ENCODE measurements at places on chromosomes 1 and 21.

DNA sequence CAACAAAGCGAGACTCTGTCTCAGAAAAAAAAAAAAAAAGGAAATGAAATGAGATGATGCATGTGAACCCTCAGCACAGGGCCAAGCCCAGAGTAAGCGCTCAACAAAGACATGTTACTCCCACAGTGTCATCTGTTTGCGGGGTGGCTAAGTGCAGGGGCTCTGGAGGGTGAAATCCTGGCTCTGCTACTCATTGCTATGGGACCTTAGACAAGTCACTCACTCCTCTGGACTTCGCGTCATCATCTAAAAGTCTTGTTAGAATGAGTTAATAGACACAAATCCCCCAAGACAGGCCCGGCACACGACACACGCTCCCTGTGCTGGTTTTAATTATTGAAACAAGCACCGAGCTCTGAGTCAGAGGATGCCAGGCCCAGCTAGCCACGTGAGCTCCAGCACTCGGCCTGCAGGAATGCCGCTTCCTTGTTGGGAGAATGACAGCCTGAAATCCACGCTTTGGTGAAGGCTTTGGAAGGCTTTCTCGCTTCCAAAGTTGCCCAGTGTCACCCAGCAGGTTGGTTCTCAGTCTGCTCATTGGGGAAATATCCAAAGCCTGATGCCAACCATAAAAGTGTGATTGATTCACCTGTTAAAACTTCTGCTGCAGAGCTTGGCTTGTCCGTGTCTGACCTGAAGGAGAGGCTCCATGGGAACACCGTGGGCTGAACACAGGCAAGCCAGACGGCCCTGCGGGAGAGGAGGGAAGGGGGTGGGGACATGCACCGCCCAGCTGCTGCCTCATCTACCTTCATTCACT is 36.7 kb upstream of the TARDBP start:
- no peak for DNase-seq

- DNase-seq = no peak
Measured at GRCh38 chr1:1543706-1544099, 3.3 kb upstream of the TMEM240 start.

DNA sequence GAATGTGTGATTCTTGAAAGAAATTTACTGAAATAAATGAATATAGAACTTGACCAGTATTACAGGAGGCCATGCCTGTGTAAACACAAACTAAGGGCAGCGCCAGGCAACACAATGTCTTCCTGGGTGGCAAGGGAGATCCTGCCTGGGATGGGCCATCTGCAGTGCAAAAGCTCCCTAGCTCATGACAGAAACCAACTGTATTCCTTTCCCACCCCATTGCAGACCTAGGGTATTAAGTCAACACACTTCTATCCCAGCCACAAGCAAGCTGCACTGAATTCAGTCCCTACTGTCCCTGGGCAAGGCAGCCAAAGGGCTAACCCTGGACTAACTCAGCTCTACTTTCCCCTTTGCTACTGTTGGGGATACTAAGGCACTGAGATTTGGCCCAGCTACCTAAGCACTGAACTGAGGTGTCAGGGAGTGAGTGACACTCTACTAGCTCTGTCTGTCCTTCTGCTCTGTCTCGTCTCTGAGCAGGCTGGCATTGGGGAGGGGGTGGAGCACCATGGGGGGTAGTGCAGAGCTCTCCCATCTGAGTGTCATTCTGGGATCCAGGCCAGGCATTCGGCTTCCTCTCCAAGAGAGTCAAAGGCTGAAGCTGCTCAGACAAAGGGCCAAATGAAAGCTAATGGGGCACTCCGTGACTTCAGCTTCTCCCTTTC is 2.5 kb downstream of the INKA2 start:
- peak; percentile 91 for DNase-seq

DNA sequence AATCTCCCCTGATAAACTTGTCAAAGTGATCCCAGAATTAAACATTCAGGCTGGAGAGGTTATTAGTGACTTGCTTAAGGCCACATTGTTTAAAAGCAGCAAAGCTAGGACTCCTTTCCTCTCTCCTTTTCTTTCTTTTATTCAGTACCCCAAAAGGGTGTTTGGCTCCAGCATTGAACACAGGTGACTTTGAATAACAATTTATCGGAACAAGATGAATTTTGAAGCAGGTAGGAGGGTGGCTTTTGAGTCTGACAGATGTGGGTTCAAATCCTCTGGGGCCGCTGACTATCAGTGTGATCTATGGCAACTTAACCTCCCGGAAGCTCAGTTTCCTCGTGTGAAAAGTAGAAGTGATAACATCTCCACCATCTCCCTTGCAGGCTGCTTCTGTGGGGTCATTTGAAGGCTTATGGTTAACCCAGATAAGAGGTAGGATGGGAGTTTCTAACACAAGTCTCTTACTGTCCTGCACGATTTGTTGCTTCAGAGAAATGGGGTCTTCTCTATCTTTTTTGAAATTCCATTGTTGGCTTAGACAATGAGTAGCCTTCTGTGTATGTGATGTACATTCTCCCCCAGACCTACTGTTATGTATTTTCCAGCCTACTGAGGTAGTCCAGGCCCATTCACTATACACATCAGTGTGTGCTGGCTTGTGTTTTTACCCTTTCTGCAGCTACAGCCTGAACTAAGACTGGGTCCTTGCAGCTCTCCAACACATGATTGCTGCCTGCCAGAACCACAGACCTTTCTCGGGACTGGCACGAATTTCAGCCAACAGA is 29.0 kb downstream of the JUN start:
- DNase-seq = no peak

DNA sequence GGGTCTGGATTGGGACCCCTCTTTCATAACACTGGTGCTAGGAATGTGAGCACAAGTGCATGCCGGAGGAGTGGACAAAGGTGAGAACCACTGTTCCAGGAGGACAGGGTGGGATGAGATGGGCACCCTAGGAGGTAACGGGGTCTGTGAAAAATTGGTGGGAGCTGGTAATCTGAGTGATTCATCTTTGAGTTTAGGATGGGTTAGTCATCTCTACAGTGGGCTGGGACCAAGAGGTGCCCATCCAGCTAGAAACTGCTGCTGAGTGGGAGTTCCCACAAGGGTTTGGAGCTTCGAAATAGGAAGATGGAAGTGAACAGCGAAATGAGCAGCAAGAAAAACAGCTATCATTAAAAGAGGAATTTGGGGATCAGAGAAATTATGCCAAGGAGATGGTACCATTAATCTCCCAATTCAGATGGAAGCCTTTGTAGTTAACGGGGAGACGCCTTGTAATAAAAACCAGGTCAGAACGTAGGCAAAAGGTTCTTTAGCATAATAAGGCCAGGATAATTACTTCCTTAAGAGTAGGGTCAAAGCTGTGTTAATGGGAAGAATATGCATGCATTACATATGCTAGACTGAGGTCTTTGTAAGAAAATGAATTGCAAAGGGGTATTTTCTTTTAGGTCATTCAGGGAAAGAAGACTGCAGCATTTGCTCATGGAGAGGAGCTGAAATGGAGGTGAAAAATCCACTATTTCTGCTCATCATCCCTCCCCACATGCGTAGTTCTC is 55.5 kb downstream of the OLFML3 start:
- no peak for DNase-seq

- no peak for DNase-seq
Measured at GRCh38 chr1:109482791-109483671, 674 bp upstream of the ATXN7L2 start.

DNA sequence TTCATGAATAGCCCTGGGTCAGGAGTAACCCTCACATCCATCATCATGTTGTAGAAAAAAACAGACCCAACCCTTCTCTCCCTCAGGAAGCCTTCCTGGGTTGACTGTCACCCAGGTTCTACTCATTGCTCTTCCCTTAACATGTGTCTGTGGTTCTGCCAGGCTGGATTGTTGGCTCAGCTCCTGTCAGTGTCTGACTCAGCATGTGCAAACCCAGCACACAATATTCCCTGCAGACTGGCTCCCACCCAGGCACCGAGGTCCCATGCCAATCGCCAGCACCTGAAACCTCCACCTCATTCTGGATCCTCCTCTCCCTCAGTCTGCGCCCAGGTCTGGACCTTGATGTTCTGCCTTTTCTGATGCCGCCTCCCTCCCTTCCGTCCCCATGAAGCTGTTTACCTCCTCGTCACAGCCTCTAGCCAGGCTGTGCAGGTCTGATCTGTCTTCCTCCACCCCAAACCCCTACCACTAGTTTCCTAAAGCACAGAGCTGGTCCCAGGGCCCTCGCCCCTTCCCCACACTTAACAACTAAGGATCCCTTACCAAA is 4.3 kb upstream of the S100A8 start:
- DNase-seq = no peak

- no peak for DNase-seq
Measured at GRCh38 chr21:33640697-33641351, 717 bp downstream of the CRYZL1 start.

DNA sequence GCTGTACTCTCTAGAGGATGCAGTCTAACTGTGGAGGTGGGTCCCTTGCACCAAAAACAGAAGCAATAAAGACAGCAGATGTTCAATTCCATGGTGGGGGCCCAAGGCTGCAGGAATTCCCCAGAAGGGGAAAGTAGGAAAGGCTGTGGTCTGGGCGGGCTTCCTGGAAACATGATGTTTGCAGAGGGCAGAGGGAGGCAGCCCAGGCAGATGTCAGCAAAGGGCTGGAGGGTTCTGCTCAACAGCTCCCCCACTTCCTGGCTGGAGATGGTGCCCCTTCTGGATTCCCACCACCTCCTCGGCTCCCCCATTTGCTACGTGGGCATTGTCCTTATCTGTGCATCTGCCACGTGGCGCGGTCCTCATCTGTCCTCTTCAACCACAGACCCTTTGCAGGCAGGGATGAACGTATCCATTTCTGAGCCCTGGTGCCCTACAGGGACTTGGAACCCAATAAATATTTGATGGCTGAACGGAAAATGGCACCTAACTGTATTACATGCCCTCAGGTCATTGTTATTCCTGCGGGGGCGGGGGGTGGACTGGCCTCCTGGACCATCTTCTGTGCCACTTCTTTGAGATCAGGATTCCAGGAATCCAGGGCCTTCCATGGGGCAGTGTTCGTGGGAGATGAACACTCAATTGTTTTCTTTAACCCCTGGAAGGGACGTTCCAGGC is 8.4 kb upstream of the GUCA2B start:
- no peak for DNase-seq

DNA sequence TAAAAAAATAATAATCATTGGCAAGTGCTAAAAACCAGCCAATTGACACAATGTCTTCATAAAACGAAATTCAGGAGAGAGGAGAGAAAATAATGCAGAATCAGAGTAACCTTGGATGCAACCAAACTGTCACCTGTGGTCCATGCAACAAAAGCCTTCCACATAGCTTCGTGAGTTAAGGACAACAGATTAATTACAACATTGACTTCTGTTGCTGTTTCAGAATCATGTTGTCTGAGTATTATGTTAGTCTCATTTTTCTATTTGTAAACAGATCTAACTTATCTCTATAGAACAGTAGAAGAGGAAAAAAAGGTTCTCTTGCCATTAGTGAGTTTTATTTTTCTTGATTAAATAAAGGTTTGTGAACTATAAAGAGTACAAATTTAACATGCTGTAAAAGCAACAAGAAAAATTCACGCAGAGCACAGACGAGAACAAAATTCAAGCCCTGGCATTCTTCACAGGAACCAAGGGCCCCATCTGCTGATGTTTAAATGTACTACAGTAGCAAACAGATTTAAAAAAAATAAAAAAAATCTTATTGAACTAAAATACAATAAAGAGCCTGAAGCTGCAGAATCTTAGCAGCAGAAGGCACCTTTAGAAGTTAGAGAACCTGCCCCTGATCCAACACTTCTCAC is 381.1 kb upstream of the PKN2 start:
- peak; percentile 45 for DNase-seq

- DNase-seq = no peak
Measured at GRCh38 chr1:6447016-6447817, 18.8 kb downstream of the TNFRSF25 start.

DNA sequence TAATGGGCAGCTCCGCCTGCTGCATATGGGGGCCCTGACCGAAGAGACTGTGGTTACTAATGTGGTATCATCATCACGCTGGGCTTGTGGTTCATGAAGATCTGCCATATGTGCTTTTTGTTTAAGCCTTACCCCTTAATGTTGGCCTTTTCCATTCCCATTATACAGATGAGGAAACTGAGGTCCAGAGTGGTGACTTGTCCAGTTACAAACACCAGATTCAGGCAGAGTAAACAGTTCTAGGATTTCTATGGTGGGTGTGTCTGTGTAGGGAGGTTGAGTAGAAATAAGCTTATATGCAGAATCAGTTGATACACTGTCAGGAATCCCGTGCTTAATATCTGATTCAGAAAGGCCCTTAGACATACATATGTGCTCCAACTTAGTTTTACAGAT is 691 bp downstream of the UTP11 start:
- DNase-seq = no peak

GRCh38 chr1:100759188-100759587 is 39.6 kb downstream of the VCAM1 start:
- no peak for DNase-seq

DNA sequence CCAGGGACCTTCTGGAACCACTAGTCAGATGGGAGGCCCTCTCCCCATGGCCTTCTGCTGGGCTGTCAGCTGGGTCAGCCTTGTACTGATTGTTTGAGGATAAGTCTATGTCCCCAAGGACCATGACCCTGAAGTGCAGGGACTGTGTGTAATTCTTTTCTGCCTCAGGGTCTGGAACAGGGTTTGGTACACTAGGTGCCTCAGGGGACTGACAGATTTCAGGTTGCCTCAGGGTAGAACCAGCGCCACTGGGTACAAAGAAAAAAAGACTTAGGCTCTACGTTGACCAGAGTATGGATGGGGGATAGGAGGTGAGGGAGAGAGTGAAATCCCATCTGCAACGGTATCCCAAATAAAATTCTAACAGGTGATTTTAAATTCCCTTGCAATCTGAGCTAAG is 3.0 kb downstream of the KDF1 start:
- no peak for DNase-seq

DNA sequence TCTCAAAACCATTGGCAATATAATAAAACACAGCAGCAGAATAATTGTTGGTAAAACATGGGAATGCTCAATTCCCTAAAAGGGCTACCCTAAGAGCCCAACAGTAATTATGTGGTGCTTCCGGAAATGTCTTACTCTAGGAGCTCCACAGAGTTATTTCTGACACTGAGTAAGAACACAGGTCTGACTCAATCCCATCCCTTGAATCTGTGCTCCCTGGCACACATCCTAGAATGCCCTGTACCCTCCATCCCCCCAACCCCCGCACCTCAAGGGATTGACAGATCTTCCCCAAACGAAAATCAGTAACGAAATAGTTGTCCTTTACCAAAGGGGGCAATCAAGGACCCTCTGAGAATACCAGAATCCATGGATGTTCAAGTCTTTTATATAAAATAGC is 71.9 kb downstream of the SMYD2 start:
- no peak for DNase-seq

- no peak for DNase-seq
Measured at GRCh38 chr1:89361681-89362080, 2.2 kb upstream of the GBP6 start.
